ENCODE measurements at places on chromosomes 16 and 17.

DNA sequence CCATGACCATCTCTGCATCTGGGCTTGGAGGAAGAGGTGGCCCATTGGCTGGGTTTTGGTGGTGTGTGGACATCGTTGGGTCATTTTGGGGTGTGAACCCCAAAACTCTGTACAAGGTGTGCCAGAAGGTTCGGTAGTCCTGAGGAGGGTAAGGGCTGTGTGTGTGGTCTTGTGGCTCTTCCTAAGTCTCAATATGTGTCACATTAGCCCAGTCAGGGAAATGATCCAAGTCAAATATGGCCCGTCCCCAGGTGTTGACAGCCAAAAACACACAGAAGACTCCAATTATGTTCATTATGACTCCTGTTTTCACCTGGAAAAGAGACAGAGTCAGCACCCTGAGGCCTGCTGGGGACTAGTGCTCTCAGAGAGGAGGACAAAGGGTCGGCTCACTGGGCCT lies 27.1 kb downstream of the SLC13A5 start:
- no peak for DNase-seq

DNA sequence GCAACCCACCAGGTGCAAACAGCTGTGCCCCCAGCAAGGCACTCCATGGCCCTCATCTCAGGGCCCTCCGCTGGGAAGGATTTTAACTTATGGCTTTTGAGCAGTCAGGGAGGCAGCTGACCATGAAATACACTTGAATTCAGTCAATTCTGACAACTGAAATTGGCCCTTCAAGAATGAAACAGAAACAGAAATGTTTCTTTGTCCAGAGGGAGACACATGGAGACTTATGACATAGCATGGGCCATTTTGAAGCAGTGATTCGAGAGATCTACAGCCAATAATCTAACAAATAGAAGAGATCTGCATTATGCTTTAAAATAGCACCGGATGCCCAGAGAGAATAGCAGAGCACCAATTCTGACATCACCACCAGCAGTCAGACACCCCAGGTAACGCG lies 7.5 kb downstream of the CACNG1 start:
- no peak for DNase-seq

DNA sequence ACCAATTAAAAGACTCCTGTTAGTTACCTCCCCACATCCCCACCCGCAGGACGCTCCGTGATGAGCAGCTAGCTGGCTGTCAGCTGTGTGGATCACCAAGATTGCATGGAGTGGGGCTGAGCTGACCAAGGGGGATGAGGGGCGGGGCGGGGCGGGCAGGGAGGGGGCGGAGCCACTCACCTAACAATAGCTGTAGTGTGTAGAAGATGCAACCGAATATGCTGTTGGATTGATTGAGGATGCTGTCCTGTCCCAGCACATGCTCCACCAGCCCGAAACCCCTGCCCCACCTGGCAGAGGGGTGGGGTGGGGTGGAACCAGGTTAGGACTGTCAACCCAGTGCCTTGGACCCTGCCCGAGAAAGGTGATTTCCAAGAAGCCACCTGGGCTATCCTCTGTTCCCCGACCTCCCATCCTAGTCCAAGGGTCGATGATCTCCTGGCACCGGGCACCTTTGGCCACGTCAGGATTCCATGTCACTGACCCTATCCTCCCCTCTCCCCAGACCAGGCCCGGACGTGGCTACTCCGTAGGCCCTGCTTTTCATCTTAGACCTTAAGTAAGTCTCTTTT lies 1.4 kb downstream of the VKORC1 start:
- DNase-seq: peak; percentile 46

GRCh38 chr17:76442341-76443338 lies 10.3 kb downstream of the UBE2O start:
- DNase-seq: no peak

- no peak for DNase-seq
These were observed 46.5 kb upstream of the CLEC18A start for GRCh38 chr16:69904495-69905170.

GRCh38 chr17:63438092-63439051 lies 7.7 kb downstream of the CYB561 start:
- no peak for DNase-seq

DNA sequence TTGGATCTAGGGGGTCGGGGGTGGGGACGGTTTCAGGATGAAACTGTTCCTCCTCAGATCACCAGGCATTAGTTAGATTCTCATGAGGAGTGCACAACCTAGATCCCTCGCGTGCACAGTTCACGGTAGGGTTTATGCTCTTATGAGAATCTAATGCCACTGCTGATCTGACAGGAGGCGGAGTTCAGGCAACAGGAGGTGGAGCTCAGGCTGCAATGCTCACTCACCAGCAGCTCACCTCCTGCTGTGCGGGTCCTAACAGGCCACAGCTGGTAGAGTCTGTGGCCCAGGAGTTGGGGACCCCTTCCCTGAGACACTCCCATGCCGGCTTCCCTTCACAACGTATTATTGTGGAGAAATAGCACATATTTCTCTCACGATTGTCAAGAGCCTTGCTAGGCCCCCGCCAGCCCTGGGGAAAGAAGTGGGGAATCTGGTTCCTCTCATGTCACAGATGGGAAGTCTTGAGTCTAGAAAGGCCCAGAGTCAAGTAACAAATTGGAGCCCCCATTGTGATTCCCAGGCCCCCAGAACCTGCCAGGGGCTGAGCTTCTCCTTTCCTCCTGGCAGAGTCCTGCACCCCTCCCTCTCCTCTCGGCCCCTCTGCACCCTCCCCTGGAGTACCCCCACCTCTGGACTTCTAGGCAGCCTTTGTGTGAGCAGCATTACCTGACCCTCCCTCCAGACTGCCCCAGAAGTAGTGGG lies 6.1 kb upstream of the KRT14 start:
- DNase-seq: no peak

DNA sequence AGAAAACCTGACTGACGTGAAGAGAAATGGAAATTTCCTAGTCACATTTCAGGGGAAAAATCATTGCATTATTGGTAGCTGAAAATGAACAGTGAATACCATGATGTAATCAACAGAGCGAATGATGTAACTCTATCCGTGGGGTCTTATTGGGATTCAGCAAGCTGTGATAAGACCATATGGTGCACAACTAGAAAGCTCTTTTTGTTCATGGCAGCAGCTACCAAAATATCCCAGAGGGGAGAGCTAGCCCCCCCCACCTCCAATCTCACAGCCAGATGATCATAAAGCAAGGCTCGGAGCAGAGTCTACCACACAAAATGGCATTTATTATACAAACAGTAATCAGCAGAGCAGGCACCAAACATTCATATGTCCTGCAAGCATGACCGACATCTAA lies 22.2 kb upstream of the DNAH17 start:
- no peak for DNase-seq

DNA sequence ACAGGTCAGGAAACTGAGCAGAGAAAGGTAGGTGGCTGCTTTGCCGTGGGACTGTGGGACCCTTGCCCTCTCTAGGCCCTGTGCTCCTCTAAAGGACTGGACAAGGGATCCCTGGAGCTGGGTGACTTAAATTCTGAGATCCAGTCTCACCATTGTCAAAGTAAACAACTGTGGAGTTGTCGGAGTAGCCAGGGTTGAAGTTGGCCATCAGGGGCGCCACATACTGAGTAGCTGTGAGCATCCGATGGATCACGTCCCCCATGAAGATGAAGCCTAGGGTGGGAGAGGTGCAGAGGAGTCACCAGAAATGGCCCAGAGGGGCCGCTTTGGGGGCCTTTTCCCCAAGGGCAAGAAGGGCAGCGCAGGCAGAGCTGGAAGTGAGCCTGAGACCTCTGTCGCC lies 43.5 kb downstream of the PLXDC1 start:
- no peak for DNase-seq

- DNase-seq: no peak
These were observed 5.2 kb downstream of the ITPRIPL2 start for GRCh38 chr16:19118938-19119431.

Data from WTC11 (cell line).